ENCODE measurements at places on chromosomes 16 and 17.
A peak's percentile ranks its signal among the peaks of the same experiment; 100 is the strongest.

- DNase-seq = no peak
Measured at GRCh38 chr17:35795871-35796265, 427 bp upstream of the MMP28 start.

- no peak for DNase-seq
Measured at GRCh38 chr17:3025421-3026124, 37.8 kb downstream of the OR1D5 start.

DNA sequence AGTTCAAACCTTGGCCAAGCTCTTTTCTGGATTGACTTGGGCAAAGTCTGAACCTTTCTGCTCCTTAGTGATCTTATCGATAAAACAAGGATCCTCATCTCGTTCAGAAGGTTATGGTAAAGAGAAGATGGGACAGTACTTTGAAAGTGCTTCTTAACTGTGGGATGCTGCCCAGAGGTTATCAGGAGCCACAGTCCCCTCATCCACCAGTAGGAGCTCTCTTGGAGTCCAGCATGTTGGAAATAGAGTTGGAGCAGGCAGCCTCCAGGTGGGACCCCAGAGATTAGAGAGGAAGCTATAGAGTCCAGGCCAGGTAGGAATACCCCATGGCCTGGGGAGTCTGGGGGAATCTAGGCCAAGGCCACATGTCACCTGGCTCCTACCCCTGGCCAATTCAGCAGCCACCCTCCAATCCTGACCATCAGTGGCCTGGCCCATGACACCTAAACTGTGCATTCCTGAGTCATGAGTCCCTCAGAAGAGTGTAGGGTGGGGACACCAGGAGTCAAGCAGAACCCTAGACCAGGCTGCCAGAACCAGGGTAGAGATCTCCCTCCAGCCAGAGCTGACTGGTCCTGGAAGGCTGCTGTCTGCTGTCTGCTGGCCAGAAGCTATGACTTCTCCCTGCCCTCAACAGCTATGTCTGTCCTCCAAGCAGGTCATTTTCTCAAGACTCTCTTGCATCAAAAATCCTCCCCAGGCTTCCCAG, 144.3 kb downstream of the AIPL1 start:
- DNase-seq = no peak

DNA sequence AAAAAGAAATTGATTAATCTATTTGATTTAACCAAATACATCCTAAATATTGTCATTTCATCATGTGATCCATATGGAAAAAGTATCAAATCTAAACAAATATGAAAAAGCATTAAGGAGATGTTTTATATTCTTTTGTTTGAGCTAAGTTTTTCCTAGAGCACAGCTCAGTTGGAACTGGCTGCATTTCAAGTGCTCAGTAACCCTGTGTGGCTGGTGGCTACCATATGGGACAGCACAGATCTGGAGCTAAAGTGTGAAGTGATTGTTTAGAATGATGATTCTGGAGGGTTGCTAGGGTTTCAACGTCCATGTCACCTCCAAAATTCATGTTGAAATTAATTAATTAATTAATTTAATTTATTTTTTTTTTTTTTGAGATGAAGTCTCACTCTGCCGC, 137.5 kb downstream of the XYLT1 start:
- no peak for DNase-seq

DNA sequence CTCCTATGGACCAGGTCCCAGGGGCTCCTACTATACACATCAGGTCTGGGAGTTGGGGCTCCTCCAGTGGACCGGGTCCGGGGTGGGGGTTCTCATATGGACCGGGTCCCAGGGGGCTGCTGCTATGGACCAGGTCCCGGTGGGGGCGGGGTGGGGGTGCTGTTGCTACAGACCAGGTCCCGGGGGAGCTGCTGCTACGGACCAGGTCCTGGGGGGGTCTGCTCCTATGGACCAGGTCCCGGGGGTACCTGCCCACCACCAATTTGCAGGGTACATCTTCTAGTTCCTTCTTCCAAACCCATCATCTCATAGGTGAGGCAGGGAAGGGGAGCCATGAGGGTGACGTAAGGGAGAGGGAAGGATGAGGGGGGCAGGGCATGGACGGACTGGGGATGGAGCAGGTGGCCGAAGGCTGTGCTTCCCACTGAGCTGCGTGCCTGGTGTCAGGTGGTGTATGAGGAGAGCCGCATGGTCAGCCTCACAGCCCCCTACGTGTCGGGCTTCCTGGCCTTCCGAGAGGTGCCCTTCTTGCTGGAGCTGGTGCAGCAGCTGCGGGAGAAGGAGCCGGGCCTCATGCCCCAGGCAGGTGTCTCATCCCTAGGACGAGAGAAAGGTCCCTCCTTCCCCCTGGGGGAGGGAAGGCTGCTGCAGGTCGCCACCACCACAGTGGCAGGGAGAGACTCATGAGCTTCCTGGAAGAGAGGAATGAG, 6.6 kb downstream of the ENDOV start:
- no peak for DNase-seq

GRCh38 chr16:29820271-29820701, at the start of gene MVP:
Gene MVP (plus strand): TSS chr16:29820462. CDS start chr16:29830550, 10,088 bp downstream.
- DNase-seq = no peak

DNA sequence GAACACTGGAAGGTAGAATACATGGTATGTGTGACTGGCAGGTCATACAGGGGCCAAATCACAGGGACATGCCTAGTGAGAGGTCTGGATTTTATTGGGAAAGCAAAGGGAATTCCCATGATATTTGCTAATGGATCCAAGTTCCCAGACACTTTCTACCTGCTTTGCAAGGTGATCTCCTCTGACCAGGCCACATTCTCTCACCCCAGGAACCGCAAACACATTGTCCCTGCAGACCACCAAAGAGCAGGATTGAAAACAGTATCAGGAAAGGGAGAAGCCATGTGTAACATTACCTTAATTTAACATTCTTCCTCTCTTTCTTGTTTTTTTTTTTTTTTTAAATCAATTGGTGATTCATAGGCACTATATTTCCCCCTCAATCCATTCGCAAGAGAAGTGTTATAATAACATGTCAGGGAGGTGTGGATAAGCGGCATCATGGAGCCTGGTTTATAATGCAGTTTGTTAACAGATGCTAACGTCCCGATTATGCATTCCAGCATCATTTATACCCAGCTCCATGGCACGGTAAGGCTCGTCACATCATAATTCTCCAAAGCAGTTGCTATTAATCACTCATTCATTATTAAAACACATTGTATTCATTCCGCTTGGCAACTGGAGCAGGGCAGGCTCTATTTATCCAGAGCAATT, 155.1 kb upstream of the CCL2 start:
- no peak for DNase-seq

- no peak for DNase-seq
Measured at GRCh38 chr16:89303617-89304016, 86.1 kb downstream of the ZNF778 start.

DNA sequence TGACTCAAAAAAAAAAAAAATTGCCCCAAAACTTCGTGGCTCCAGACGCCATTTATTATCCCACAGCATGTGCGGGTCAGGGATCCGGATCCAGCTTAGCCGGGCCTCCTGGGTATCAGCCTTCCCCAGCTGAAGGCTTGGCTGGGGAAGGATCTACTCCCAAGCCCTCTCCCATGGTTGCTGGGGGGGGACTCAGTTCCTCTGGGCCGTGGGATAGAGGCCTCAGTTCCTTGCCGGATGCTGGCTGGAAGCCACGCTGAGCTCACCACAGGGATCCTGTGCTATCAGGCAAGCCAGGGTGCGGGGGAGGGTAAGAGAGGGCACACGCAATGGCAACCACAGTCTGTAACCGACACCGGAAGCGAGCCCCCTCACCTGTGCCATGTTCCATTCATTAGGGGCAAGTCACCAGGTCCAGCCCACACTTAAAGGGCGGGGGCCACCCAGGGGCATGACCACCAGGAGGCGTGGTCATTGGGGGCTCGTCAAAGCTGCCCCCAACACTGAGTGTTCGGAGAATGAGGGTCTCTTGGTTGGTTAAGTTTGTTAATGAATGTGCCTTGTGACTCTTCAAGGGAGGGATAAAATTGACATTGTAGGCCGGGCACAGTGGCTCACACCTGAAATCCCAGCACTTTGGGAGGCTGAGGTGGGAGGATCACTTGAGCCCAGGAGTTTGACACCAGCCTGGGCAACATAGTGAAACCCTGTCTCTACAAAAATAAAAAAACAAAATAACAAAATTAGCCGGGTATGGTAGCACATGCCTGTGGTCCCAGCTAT, 210.0 kb upstream of the GSE1 start:
- peak; percentile 50 for DNase-seq

DNA sequence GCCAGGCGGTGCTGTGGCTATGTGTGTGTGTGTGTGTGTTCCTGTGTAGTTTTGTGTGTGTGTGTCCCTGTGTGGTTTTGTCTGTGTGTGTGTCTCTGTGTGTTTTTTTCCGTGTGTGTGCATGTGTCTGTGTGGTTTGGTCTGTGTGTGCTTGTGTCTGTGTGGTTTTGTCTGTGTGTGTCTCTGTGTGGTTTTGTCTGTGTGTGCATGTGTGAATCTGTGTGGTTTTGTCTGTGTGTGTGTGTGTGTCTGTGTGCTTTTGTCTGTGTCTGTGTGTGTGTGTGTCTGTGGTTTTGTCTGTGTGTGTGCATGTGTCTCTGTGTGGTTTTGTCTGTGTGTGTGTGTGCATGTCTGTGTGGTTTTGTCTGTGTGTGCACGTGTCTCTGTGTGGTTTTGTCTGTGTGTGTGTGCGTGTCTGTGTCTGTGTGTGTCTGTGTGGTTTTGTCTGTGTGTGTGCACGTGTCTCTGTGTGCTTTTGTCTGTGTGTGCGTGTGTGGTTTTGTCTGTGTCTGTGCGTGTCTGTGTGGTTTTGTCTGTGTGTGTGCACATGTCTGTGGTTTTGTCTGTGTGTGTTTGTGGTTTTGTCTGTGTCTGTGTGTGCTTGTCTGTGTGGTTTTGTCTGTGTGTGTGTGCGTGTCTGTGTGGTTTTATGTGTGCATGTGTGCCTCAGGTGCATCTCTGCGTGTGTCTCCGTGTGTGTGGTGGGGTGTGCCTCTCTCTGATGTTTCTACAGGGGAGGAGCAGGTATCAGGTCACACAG, 62.3 kb downstream of the ZDHHC7 start:
- no peak for DNase-seq

- no peak for DNase-seq
Measured at GRCh38 chr17:50785946-50786570, 18.7 kb upstream of the ANKRD40CL start.

- no peak for DNase-seq
Measured at GRCh38 chr17:57135789-57136291, 50.8 kb downstream of the AKAP1 start.

DNA sequence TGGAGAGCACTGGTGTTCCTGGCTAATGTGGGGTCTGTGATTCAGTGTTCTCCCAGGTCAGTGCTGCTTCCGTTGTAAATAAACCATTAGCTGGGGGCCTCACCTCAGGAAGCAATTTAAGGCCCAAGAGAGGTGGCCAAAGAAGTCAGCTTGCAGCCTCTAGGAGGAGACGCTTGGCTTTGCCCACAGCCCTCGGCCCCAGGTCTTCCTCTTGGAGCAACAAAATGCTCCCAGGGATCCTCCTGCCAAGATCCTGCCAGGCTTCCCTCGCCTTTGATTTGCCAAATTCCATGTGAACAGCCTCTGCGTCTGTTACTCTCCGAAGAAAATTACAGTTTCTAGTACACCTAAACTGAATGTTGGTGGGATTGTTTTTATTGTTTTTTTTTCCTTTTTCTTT, 62.4 kb upstream of the TBX2 start:
- no peak for DNase-seq

DNA sequence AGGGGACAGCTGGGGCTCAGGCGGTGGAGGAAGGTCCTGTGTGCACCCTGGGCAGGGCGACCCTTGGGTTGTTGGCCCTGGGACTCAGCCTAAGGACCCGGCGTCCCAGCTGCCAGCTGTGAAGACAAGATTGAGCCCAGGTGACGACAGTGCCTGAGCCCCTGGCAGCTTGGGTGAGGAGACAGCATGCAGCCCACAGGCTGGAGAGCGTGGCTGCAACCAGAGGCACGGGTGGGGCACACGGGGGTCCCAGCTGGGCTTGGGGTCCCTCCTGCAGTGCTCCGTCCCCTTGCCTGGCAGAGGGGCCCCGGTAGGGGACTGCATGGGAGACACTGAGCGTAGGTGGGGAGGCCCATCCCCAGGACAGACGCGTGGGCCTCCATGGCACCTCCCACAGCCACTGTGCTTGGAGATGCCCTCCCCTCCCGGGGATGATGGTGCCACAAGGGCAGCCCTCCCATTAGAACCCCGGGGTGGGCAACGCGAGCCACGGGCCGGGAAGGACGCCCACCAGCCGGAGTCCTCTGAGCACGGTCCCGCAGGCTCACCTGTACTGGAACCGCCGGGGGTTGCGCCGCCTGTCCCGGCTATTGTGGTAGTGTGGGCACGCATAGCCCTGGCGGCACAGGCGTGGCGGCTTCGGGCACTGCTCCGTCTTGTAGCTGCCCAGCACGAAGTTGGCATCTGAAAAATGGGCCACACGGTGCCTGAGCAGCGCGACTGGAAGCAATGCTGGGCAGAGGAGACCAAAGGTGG, 15.5 kb downstream of the UNKL start:
- DNase-seq = no peak

DNA sequence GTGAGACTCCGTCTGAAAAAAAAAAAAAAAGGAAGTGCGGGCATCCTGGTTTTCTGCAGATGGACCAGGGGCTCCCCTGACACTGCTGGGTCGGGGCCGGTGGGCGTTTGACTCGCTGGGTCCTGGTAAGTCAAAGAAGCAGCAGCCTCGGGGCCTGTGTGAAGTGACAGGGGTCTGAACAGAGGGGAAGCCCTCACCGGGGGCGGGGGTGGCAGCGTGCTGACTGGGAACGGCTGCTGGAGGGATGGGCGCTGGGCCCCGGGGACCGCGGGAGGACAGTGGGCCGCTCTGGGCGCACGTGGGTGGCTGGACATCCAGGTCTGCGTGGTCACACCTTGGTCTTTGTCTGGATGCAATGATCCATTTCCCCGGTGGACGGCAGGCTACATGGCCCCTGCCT, 8.2 kb downstream of the GALNS start:
- no peak for DNase-seq

DNA sequence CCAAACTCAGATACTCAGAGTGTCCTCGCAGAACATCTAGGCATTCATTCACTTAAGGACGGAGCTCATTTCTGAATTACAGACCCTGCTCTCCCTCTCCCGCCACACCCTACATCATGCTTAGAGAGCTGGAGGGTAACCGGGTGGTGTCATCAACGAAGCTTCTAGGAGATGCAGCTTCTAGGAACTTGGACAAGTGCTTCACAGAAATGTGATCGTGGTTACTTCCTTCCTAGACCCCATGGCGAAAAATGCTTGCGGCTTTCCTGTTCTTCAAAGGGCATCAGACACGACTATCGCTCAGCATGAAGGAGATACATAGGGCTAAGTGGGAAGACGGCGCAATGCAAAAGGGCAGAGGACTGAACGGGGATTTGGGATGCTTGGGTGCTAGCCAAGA, 126.8 kb downstream of the ZFHX3 start:
- DNase-seq = peak; percentile 86

DNA sequence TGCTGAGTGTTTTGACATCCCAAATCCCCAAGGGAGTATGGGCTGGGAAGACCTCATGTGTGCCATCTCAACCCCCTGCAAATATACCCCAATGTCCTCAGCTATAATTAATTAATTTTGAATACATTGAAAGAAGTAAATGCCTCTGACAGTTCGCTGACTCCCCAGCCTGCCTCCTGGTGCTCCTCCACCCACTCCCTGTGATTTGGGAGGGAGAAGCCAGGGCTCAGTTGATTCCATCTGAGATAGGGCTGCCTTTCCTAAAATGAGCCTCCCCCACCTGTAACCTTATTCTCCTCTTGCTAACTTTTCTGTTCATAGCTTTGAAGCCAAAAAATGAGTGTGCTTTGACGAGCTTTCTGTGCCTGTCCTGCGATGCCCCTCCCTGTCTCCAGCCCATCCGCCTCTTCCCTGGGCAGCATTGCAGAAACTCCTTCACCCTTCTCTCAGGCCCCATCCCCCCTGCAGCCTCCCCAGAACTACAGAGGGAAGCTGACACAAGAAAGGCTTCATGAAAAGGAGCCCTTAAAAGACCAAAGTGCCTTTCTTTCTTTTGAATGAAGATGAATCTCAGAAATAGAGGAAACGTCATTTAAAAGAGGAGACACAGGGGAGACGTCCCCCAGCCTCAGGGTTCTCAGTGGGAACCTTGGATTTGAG, 70.3 kb downstream of the HLF start:
- no peak for DNase-seq

Data from GF-D8 (cell line).